Natural killer cell treated with Interleukin-12 subunit alpha and Interleukin-12 subunit beta and Interleukin-15 and Interleukin-18, amount 100 ng/mL, for 72 hours (primary cell): ENCODE measurements at places on chromosomes 5 and 9. TPM values are rescaled to one million over a fixed set of nuclear protein-coding genes. Genes with fewer than 3 reads are reported as not detected.

DNA sequence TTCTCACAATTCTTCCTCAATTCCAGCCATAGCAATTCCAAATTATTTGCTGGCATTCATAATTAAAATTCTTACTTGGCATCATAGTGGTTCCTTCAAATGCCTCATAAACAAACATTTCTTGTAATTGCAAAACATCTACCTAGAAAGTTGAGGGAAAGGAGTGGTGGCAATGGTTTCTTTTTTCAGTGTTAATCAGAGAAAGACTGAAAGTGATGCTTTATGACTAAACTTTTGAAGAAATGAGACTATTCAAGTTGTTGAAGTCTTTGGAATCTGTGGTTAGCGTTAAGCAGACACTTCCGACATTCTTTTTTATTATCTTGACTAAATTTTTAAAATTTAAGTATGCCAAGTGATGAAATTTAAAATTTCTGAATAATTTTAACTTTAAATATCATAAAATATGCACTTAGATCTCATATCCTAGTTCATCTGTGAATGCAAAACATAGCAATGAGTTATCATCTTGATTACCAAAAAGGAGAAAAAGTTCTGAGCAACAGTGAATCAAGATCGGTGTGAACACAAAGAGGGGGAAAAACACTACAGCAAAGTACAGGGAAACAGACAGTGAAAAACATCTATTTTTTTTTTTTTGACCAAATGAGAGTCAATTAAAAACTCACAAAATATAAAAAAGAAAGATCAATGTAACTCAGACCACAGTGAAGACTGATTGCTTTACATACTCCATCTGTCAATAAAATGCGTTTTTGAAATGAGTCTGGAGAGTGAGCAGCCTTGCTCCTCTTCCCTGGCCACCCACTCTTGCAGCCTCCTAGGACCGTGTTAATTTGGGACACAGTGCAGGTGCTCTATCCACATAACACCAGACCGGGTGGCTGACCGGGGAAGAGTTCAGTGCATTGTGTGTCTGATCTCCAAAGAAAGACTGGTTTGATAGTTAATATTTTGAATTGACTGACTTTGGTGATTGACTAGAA, 20.6 kb upstream of the IL7R start:
- DNase-seq, result no peak

Gene TGFBR1
- 62.7 TPM for total RNA-seq

DNA sequence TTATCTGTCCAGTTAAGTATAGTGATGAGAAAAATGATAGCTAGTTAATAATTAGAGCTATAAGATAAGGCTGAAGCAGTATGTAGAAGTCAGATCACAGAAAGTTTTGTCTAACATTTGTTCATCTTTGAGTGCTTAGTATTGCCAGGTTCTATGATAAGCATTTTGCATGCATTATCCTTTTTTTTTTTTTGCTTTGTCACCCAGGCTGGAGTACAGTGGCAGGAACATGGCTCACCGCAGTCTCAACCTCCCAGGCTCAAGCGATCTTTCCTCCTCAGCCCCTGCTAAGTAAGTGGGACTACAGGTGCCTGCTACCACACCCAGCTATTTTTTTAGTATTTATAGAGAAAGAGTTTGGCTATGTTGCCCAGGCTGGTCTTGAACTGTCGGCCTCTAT, 17.5 kb downstream of the BAAT start:
- no peak for DNase-seq

Gene FBXL7
- not detected for total RNA-seq

DNA sequence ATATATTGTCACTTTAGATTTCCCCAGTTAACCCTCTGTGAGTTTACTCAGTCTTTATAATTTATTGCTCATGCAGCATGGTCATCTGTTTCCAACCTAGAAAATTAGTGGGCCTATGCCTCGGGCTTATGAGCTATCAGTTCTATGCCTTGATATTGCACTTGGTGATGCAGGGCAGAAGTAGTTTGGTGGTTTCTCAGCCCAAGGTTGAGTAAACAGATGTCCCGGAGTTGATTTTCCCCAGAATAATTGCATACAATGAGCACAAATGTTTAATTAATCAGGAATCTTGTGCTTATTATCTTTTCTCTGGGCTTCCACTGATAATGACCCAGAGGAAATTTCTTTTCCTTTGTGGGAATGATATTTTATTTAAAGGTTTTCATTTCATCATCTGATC, 474.0 kb downstream of the CCDC171 start:
- DNase-seq, result no peak

Gene FAM200C
- 0.78 TPM for total RNA-seq

Gene DRD1
- total RNA-seq, result not detected

- no peak for DNase-seq
Measured at GRCh38 chr5:149528281-149529060, 22.8 kb downstream of the CSNK1A1 start.

DNA sequence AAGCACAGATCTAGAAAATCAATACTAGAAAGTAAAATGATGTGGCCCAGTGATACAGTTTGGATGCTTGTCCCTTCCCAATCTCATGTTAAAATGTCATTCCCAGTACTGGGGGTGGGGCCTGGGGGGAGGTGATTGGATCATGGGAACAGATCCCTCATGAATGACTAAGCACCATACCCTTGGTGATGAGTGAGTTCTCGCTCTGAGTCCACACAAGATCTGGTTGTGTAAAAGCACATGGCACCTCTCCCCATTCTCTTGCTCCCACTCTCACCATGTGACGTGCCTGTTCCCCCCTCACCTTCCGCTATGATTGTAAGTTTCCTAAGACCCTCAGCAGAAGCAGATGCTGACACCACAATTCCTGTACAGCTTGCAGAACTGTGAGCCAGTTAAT, 234.2 kb upstream of the CDH6 start:
- DNase-seq, result no peak

GRCh38 chr5:33465120-33465519, 24.4 kb downstream of the TARS1 start:
- DNase-seq, result no peak

Gene PCDHA6
- total RNA-seq, result not detected

- DNase-seq, result no peak
Measured at GRCh38 chr5:44809215-44809955, 638 bp downstream of the MRPS30 start.

- no peak for DNase-seq
Measured at GRCh38 chr5:143434261-143435209, 31.0 kb upstream of the NR3C1 start.

GRCh38 chr9:99824378-99825171, 2.9 kb downstream of the NR4A3 start:
- DNase-seq, result peak; percentile 76

- DNase-seq, result no peak
Measured at GRCh38 chr5:74124826-74125225, 498.8 kb downstream of the ARHGEF28 start.

GRCh38 chr5:109532773-109533364, 123.1 kb upstream of the PJA2 start:
- no peak for DNase-seq

Gene EPB41L4B
- not detected for total RNA-seq

DNA sequence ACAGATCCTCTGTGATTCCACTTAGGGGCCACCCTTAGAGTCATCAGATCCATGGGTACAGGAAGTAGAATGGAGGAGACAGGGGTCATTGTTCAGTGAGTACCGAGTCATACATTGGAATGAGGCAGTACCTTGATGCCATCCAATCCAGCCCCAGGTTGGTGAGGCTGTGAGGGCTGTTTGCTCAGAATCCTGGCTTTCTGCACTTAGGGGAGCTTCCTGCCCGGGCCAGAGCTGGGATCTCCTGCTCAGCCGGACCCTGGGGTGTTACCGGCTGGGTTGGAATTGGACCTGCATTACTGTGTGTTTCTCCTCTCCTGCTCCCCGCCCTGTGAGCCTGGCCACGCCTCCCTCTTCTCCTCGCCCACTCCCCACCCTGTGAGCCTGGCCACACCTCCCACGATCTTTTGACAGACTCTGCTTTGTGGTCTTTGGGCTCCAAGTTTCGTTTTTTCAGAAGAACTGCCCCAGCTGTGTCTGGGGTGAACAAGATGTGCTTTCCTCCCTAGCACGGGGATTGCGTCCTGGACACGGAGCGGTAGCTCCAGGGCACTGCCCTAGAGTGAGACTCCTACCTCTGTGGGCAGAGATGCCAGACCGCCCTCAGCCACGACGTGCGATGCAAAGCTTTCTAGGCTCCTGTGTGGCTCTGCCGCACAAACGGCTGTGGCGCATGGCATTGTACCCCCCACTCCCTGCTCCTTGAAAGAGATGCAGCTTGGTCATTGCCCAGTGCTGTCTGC, 15.4 kb downstream of the TRAF2 start:
- DNase-seq, result peak; percentile 80

GRCh38 chr5:135974021-135974600, 19.3 kb upstream of the LECT2 start:
- no peak for DNase-seq

Gene SYNPO
- 1.0 TPM for total RNA-seq

DNA sequence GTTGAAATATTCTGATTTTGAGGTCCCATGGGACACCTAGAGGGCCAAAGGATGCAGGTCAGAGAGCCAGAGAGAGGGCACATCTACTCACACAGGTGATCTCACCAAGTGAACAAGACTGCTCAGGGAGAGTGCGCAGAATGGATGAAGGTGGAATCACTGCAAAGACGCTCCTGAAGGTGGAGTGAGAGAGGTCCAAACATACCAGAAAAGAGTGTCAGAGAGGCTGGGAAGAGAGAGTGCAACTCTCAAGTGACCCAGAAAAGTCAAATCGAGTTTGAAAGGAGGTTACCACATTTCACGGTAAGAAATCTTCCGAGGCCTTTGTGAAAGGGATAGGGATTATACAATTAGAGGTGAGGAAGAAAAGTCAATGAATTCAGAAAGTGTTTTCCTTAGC, 173.4 kb downstream of the EPB41L4A start:
- DNase-seq, result no peak

GRCh38 chr9:136133191-136133958, 14.7 kb upstream of the TMEM250 start:
- DNase-seq, result no peak

Gene CDH12
- total RNA-seq, result not detected

Gene NUTM2F
- not detected for total RNA-seq

DNA sequence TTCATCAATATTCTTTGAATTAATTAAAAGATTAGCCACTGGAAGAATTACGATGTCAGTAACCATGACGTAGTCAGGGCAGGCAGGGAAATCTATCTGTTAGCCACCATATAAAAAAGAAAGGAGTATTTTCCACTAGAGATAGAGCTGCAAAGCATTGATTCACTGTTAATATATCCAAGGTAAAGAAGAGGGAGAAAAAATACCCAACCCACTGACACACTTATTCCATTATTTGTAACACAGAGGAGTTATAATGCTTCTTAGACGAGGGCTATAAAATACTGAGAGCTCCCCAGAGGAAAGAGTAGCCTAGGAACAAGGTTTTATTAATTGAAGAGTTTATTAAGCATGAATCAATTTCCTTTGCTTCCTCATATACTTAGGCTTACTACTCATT, 382.2 kb upstream of the CDH6 start:
- no peak for DNase-seq

Gene PLPP7
- not detected for total RNA-seq

GRCh38 chr5:13632676-13633075, 311.8 kb downstream of the DNAH5 start:
- no peak for DNase-seq

DNA sequence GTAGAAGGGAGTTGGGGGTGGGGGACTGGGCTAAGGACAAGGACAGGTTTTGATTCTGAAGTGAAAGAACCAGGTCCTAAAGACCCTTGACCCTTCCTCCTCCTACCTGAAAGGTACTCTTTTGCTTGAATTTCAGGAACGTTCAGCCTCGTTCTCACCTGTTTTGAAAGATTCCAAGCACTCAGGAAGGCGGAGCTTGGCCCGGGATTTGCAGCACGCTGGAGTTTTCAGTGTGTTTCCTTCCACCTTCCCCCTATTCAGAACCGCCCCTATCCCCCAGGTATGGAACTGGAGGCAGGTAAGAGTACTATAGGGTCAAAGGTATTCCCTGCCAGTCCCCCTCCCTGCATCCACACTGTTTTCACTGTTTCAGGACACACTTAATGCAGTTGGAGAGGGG, 7.1 kb downstream of the EGR1 start:
- DNase-seq, result no peak

DNA sequence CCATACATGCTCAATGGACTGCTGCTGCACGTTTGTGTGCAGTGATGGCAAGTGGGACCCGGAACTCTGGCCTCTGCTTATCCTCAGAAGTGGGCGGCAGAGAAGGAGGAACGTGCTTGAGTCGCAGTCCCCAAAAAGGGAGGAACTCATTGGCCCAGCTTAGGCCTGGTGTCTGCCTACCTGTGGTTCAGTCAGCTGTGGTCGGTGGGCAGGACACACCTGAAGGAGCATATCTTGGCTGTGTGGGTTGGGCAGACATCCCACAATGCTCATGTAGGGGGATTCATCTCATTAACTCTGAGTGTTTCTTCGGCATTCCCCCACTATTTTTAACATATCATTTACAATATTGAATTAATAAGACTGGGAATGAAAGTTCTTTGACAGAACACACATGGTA, 122.9 kb upstream of the IL12B start:
- no peak for DNase-seq

GRCh38 chr5:33162057-33162456, 278.7 kb upstream of the TARS1 start:
- DNase-seq, result no peak

- DNase-seq, result no peak
Measured at GRCh38 chr9:115275753-115276152, 157.8 kb upstream of the TNC start.

Gene HAVCR1
- total RNA-seq, result 23.9 TPM

DNA sequence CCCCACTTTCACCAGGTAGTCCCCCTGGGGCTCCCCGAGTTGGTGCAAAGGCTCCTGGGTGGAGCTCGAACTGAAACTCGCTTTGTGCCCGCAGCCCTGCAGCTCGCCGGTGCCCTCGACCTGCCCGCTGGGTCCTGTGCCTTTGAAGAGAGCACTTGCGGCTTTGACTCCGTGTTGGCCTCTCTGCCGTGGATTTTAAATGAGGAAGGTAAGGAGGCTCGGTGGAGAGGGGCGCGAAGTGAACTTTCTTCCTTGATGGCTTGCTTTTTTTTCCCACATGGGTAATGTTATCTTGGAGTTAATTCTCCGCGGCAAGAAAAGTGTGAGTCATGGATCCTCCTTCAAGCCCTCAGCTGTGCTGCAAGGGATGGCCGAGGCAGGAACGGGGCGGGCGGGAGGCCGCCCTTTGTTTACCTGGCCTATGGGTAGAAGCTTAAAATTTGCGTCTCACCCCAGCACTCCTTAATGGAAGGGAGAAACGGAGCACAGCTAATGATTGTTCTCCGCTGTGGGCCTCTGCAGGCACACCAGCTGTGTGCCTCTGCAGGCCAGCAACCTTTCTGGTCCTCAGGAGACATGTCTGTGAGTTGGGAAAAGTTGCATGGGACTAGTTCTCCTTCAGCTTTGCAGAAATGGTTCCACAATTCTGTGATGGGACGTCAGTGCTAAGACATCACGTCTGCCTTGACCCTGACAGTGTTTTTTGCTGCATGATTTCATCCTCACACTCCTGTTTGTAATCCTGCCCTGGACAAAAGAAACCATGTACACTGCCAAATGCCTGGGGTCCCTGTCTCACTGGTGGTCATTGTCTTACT, 1.1 kb downstream of the MAMDC2 start:
- DNase-seq, result no peak

Gene ARHGEF39
- total RNA-seq, result 14.2 TPM

DNA sequence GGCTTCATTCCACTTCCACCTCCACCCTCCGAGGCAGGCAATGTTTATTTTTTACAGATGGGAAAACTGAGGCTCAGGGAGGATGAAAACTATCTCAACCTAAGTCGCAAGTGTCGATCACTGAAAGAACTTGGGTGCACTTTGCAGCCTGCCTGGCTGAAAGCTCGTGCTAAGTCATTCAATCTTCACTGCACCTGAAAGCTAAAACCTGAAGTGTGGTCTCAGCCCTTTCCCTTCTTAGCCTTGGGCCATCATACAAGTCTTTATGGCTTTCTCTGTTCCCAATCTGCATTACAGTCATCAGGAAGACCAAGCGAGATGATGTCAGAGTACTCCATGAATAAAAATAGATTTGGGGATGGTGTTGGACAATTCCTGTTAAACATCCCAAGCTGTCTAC, 1.0 kb upstream of the TNFSF8 start:
- DNase-seq, result no peak
